GDM1 (cell line): ENCODE measurements at places on chromosomes 3 and 15.
A peak's percentile ranks its signal among the peaks of the same experiment; 100 is the strongest.

GRCh38 chr3:119236756-119237155, 3.9 kb downstream of the B4GALT4 start:
- DNase-seq: peak; percentile 25

GRCh38 chr15:92205255-92205739, 188.4 kb upstream of the ST8SIA2 start:
- no peak for DNase-seq

DNA sequence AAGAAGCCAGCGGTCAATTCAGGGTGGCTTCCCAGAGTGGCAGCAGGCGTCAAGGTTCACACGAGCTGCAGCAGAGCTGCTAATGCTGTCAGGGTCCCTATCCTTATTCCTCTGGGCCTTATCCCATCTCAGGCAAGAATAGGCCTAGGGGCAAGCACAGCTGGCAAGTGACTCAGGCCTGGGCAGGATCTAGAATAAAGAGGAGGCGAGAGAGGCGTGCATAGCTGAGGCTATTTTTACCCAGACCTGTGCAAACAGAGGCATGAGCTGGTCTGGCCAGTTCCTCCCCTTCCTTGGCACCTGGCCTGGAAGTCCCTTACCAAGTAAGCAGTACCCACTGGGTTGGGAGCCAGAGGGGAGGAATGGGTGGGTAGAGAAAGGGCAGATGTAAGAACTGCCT, 12.2 kb upstream of the VIPR1 start:
- peak; percentile 70 for DNase-seq

GRCh38 chr3:171776411-171776810, 33.9 kb downstream of the PLD1 start:
- no peak for DNase-seq

DNA sequence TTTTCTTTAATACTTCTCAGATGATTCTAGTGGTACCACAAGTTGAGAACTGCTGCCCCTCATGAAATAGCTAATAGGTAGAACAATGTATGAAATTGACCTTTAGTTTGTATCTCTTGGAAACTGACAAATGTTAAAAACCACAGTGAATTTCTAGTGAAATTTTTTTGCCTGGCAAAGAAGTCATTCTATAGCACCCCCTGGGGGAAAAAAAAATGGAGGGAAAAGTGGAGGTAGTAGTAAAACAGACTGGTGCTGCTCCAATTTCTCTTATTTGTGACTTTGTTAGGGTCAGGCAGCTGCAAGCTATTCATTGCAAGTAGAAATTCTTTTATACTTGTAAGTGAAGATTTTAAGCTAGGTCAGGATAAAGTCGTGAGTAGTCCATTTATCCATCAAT, 605.0 kb downstream of the NLGN1 start:
- DNase-seq: no peak

GRCh38 chr3:124057420-124057819, 65.5 kb upstream of the ROPN1 start:
- DNase-seq: no peak

DNA sequence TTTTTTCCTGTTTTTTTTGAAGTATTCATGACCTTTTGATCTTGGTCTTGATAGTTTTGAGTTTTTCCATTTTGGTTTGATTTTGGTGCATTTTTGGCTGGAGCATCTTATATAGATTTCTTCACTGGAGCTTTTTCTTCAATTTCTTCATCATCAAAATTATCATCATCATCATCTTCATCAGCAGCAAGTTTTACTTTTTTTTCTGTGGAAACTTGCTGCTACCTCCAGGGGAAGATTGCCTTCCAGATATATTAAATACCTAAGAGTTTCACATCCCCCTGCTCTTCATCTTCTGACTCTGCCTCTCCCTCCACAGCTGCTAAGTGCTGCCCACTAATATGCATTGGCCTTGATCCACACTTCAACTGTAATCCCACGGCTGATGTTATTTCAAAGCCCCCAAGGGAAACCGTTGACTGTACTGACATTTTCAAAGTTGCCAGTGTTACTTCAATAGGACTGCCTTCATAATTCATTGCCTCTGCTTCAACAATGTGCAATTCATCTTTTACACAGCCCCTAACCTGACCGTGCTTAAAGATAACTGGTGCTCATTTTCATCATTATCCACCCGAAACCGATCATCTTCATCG, 151.7 kb downstream of the NR1D2 start:
- no peak for DNase-seq

- DNase-seq: no peak
Measured at GRCh38 chr3:73029321-73029796, 32.1 kb upstream of the EBLN2 start.

DNA sequence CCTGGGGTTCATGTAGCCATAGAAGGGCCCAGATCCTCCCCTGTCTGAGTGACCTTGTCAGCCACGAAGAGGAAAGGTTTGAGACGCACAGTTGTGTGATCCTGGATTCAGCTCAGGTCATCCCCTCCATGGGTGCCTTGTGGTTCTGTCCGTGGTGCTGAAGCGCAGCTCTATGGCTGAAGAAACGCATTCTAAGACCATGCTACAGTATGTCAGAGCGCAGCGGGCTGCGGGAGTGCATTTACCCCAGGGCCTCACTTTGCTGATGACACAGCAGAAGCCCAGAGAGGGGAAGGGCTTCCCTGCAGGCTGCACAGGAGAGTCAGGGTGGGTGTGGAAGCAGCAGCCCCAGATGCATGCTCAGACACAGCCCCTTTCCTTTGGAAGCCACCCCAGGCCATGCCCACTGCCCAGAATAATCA, 68.8 kb upstream of the IQSEC1 start:
- no peak for DNase-seq

DNA sequence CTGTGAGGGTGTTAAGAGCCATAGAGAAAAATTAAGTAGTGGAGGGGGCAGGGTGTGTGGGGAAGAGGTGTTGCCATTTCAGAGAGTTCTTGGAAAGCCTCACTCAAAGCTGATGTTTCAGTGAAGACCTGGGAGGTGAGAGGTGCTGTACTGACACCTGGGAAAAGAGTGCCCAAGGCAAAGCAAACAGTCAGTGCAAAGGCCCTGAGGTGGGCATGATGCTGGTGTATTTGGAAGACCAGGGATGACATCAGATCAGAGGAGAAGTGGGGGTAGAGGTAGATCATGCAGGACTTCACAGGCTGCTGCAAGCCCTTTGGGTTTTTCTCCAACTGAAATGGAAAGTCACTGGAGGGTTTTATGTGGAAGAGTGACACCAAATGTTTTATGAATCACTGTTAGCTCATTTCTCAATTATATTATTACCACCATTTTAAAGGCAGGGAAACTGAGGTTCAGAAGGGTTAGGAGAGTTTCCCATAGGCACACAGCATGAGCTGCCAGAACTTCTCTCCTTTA, 42.8 kb upstream of the SMAD3 start:
- DNase-seq: no peak

DNA sequence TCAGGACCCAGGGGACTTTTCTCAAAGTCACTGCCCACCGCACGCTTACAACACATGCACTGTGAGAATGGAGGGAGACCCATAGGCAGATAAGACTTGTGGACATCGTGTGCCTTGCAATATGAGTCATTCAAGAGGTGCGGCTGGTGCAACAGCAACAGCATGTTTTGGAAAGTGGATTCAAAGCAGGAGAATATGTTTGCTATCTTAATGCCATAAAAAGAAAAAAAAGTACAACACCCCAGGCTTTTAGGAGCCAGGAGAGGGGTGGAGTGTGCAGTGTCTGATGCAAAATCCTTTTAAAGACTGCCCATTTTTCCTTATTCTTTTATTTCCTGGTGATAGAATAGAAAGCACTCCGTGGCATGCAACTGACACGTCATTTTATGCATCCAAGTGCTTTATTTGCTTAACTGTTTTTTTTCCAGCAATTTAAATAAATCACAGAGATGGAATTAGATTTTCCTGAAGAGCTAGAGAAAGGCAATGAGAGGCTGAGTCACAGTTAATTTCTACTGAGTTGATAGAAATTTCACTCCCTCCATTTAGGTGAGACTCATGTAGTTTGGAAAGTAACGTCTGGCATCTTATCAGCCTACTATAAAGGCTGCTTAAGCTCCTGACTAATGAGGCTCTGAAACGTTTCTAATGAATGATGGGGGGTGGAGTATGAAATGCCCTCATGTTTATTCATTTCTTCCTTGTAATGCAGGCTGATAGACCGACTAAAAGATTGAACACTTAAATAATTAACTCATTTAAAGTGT, 96.4 kb downstream of the NSUN3 start:
- no peak for DNase-seq

- no peak for DNase-seq
Measured at GRCh38 chr3:41173926-41174885, 25.1 kb upstream of the CTNNB1 start.

- DNase-seq: no peak
Measured at GRCh38 chr3:64895991-64896895, 208.4 kb upstream of the ADAMTS9 start.

- DNase-seq: no peak
Measured at GRCh38 chr3:175741951-175742350, 882.8 kb downstream of the NAALADL2 start.

GRCh38 chr3:46642971-46643370, 30.6 kb downstream of the FAM240A start:
- no peak for DNase-seq

- no peak for DNase-seq
Measured at GRCh38 chr3:100080573-100080972, 33.7 kb downstream of the FILIP1L start.
